Fibroblast of lung (primary cell): ENCODE measurements at places on chromosomes 13 and 19. TPM values are rescaled to one million over a fixed set of nuclear protein-coding genes. Genes with fewer than 3 reads are reported as not detected.

DNA sequence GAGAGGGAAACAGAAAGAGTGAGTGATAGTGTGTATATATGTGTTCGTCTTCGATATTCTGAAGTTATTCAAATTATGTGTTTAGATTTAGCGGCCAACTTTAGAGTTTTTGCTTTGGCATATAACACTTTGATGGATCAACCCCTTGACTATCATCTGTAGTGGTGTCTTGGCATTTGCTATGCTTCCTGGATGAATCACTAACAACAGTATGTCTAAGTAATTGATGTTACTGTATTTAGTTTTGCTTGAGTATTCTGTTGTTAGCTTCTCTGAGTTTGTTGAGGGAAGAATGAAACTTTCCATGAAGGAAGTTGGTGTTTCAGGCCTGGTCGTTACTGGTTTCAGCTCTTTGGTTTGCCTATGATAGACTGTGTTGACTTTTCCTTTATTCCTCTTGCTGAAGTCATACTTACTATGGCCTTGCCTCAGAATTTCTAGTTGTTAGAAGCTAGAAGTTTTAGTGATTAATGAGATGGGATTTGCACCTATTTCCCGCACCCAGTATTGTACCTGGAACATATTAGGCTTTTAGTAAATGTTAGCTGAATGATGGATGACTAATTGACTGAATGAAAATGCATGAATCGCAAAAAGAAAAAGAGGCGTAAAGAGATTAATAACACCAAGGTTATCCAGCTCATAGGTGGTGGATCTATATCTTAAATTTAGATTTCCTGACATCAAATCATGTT is 20.7 kb downstream of the NDFIP2 start:
- peak; percentile 75 for DNase-seq

- DNase-seq: peak; percentile 81
Observed at GRCh38 chr19:28710278-28710677, 502.7 kb downstream of the UQCRFS1 start.

GRCh38 chr19:4707956-4708650 is 15.5 kb downstream of the DPP9 start:
- peak; percentile 63 for DNase-seq

Gene RDH8
- 0.06 TPM in 1 of 2 replicates, not detected in the other for polyA plus RNA-seq

Gene ZNF442
- polyA plus RNA-seq: 0.81 and 1.2 TPM in 2 replicates

DNA sequence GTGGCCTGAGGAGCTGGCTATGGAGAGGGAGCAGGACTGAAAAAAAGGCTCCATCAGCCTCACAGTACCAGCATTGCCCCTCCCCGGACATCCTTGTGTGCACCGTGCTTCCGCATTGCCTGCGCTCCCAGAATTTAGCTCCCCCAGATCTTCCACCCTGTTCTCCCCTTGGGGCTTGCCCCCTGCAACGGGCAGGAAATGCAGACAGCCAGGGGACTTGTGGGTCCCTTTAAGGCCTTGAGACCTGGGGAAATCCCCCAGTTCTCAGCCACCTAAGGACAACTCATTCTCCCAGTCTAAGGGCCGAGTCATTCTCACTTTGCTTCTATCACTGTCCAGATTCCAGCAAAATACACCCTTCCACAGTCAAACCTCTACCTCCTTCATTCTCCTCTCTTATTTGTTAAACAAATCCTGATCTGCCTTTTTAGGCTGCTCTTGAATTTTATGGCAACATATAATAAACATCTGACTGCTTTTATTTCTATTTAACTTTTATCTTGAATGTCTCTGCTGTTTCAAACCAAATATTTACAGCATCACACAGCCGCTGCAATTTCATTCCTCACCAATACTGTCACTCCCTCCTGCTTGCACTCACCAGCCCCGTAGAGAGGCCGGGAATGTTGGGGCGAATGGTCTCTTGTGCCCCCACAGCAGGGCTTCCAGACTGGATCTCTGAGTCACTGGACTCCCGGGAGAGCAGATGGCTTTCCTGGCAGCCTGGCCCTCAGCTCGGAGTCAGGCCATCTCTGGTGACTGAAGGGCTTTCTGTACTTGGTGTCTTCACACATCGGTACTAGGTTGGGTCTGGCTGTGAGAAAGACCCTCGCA is 221.9 kb downstream of the TSHZ3 start:
- peak; percentile 98 for DNase-seq

Gene NCR1
- not detected in 2 replicates for polyA plus RNA-seq

Gene CEACAM4
- not detected in 2 replicates for polyA plus RNA-seq

DNA sequence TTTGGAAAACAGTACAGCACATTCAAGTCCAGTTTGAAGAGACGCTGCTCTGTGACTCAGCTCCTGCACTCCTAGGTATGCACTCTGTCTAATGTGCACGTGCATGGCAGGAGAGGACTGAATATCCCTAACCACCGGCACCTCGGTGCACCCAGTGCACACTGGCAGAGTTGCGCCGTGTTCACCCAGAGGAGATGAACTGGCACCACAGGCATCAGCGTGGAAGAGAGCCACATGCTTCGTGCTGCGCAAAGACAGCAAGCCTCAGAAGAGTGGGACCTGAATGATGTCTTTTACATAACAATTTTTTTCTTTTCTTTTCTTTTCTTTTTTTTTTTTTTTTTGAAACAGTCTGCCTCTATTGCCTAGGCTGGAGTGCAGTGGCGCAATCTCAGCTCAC is 122.3 kb downstream of the DPF1 start:
- DNase-seq: no peak

DNA sequence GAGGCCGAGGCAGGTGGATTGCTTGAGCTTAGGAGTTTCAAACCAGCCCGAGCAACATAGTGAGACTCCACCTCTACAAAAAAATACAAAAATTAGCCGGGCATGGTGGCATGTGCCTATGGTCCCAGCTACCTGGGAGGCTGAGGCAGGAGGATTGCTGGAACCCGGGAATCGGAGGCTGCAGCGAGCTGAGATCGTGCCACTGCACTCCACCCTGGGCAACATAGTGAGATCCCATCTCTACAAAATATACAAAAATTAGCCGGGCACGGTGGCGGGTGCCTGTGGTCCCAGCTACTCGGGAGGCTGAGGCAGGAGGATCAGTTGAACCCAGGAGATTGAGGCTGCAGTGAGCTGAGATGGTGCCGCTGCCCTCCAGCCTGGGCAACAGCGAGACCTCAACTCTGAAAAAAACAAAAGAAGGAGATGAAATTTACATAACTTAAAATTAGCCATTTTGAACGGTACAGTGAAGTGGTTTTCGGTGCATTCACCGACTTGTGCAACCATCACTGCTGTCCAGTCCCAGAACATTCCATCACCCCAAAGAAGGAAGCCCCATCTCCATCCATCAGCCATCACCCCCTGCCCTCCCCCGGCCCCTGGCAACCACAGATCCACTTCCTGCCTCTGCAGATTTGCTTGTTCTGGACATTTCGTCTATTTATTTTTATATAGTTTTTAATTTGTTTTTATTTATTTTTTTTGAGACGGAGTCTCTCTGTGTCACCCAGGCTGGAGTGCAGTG is 1.6 kb upstream of the AZU1 start:
- DNase-seq: no peak

DNA sequence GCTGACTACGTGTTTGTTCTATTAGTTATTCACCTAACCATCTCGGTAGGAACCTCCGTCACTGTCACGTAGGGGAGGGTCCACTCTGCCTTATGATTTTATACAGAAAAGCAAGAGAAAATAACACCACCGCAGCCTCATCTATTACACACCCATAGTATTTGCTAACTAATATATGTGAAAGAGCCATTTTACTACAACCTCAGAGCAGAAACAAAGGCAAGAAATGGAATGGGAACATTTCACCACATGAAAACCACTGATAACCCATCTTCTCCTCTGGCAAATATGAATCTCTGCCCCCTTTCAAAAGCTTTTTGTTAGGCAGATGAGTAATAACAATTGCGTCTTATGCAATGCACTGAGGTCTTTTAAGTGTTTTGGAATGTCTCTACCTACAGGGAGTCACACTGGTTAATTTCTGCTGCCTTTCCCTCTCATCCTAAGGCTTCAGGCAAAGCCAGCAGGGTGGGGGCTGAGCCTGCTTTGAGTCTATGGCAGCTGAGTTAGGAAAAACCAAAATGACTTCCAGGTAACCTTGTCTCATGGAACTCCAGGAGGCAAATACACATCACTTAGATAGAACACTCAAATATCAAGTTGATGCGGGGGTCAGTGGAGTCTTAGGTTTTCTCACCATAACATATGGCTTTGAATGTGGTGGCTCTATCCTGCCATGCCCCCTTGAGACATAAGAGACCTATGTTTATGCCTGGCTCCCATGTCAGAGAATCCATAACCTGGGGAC is 15.0 kb downstream of the TSHZ3 start:
- peak; percentile 87 for DNase-seq

DNA sequence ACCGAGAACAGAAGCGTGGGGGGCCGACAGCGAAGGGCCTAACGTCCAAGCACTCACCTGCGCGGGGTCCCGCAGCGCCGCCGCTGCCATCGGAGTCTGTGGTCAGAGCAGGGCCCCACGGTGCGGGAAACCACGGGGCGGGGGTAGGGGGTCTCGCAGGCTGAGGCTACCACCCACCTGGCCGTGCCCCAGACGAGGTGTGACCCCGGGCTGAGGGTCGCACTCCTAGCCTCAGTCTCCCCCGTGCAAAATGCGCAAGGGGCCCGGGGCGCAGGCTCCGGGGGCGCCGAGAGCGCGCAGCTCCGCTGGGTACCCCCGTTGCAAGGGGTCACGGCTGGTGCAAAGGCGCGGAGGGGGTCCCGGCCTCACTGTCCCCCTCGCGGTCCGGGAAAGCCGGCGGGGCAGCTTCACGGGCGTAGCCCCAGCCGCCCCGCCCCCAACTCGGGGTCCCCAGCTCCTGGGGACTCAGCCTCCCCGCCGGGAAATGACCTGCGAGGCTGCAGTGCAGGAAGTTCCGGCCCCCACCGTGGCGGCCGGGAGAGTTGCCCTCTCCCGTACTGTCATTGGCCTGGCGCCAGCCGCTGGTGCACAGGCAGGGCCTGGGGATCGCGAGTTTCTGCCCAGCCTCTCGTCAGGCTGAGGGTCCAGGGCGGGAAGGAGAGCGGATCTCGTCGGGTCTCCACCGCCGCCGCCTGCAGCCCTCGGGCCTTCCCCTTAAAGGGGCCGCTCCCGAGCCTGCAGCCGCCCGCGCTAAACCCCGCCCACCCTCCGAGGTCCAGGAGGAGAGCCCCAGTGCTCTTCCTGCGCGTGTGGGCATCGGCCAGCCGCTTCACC is at the start of gene ZNF792:
ZNF792 (minus strand) TSS at position 657 of the 834 bp plus-strand sequence; CDS start at position 90, 567 bp downstream.
- DNase-seq: peak; percentile 30

GRCh38 chr19:45471111-45471930 is 3.5 kb downstream of the FOSB start:
- DNase-seq: no peak

- DNase-seq: no peak
Observed at GRCh38 chr13:96130818-96131340, 41.0 kb downstream of the HS6ST3 start.
